ENCODE measurements at places on chromosomes 1 and 21.

GRCh38 chr1:5389101-5389885, 602.9 kb downstream of the NPHP4 start:
- no peak for DNase-seq

GRCh38 chr1:41679531-41679930, 195.0 kb upstream of the EDN2 start:
- no peak for DNase-seq

GRCh38 chr1:231162297-231162969, 575 bp downstream of the TRIM67 start:
- DNase-seq: peak; percentile 70

GRCh38 chr1:3345792-3346191, 108.7 kb upstream of the ARHGEF16 start:
- DNase-seq: no peak

DNA sequence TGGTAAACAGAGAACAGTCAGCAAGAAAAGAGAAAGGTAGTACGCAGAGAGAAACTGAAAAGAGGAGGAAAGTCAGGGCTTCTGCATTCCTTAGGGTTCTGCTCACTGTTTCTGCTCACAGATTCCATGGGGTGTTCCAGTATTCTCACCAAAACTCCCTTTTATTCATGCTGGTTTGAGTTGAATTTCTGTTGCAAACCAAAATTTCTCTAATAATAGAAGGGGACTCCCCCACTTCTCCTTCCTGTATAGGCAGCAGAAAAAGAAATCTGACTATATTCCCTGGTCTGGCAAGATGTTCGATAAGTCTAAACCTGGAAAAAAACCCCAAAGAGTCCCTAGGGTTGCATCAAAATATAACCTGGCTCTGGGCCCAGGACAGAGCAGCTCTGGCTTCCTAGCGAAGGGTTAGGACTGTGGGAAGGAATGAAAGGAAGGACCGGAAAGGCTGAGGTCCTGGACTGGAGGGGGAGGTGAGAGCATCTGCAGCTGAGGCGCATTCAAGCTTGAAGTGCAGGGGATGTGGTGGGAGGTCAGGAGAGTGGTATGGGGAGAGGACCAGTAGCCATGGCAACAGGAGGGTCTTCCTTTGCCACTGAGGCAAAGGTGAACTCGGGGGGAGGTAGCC, 18.8 kb upstream of the RGS16 start:
- no peak for DNase-seq

- DNase-seq: no peak
These were observed 65.0 kb downstream of the KCNH1 start for GRCh38 chr1:211068976-211069375.

DNA sequence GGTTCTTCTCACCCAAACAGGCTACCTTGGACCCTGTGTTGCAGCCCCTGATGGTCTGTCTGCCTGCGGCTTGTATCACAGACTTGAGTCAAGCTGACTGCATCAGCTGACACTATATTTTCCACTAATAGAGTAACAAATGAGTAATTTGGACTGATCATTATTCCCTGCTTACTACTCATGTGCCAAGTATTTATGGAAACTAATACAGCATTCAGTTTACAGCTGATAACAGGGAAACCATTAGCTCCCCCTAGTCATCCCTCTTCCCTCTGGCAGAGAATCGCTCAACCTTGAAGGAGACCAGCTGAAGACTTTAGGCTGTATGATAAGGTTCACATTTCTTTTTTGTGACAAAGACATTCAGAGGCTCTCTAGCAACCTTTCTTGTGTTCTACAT, 116.6 kb upstream of the SYT6 start:
- DNase-seq: no peak

DNA sequence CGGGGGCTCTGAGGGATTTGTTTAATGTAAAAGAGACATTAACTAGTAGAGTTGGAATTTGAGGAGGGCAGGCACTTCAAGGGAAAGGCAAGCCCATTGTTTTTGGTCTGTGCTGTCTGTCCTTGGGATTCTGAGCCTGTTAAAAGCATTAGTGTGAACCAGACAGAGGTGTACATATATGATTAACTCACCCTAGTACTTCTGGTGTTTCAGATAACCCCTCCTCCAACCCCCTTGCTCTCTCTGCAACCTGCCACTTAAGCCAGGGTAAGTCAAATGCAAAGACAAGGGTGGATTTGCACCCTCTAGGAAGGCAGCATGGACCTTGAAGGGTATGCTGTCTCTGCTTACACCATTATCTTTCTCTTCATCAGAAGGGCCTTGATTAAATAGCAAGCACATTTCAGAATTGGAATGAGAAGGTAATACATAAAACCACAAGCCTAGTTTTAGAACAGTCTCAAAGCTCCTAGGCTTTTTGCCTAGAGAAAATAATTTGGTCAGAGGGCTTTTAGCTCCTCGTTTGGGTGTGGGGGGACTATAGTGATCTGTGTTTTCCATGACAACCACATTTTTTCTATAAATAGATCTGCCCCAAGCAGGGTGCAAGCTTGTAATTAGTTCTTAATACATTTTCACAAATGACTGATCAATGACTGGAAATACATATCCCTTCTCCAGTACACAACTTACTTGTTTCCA, 120.7 kb upstream of the SGIP1 start:
- DNase-seq: no peak

- DNase-seq: no peak
These were observed 389.8 kb upstream of the LYPLAL1 start for GRCh38 chr1:218783916-218784315.

DNA sequence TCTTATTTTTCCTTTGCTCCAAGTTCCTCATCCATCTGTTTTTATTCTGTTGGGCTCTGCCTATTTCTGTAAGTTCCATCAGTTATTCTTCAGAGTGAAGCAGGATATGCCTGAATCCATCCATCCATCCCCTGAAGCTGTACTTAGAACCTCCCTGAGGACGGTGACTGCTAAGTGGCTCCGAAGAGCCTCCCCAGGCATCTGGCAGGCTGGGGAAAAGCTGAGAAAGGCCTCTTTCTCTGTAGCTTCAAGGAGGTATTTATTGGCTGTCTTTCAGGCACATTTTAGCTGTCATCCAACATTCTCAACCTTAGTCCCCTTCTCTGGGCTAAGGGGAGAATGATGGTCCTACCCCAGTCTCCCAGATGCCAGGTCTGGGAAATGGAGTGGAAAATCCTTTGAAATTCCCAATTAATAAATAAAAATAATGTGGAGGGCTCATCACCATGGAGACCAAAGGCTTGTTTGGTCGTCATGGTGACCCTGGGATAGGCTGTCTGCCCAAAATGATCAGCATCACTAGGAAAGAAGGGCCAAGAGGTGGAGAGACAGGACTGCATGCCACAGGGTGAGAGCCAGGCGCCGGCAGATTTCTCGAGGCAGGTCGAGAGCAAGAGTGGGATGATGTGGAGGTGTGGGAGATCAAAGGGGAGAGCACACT, 82.0 kb downstream of the UBIAD1 start:
- no peak for DNase-seq
